ENCODE measurements at places on chromosomes 3 and 15.
A peak's percentile ranks its signal among the peaks of the same experiment; 100 is the strongest.

DNA sequence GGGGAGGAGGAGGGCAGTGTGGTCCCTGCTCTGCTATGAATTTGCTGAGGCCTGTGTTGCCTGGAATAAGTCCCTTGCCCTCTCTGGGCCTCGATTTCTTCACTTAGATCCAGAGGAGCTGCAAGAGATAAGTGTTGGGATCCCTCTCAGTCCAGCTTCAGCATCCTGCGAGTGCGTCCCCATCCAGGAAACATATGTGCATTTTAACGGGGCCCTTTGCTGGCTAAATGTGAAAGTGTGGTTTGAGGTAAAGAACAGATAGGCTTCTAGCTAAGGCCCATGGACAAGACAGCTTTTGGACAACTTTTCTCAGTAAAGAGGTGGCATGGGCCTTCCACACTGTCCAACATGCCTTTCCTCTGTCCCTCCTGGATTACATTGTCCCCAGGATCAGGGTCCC is 26.5 kb downstream of the RPLP1 start:
- DNase-seq = no peak

GRCh38 chr15:78072080-78072892 is 5.2 kb downstream of the TBC1D2B start:
- peak; percentile 25 for DNase-seq

DNA sequence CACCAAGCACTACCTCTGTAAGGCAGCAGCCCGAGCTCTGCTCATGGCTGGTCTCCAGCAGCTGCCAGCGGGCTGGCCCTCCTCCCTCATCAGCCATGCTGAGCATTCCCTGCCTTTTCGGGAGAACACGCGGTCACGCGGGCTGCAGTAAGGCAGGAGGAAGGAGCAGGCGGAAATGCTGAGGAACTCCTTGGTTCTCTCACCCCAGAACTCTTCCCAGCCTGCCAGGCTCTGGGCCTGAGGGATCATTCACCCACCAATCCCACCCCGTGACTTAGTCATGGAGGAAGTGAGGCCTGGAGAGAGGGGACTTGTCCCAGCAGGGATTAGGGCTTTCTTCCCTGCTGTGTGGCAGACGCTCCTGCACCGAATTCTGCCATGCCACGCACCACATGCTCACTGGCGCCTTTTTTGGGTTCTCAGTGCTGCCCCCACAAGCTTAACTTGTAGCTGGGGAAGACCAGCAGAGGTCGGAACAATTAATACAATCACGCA is 42.9 kb upstream of the RPL32 start:
- DNase-seq = no peak

- no peak for DNase-seq
Measured at GRCh38 chr3:174325834-174326700, 533.1 kb upstream of the NAALADL2 start.

DNA sequence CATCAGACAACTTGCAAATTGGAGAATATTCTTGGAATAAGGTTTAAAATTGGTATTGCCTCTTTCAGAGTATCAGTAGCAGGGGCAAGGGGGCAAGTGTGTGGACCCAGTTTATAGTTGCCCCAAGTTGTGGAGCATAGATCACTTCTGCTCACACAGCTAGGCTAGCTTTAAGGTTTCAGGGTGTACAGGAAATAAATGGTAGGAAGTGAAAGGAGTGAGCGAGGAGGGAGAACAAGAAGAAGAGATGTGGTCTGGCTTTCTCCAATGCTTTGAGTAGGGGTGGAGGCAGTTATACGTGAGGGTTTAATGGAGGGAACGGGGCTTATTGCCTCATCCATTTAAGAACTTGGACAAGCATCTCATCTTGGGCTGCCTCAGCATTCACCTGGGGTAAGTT is 290.0 kb upstream of the CFAP20DC start:
- DNase-seq = no peak

DNA sequence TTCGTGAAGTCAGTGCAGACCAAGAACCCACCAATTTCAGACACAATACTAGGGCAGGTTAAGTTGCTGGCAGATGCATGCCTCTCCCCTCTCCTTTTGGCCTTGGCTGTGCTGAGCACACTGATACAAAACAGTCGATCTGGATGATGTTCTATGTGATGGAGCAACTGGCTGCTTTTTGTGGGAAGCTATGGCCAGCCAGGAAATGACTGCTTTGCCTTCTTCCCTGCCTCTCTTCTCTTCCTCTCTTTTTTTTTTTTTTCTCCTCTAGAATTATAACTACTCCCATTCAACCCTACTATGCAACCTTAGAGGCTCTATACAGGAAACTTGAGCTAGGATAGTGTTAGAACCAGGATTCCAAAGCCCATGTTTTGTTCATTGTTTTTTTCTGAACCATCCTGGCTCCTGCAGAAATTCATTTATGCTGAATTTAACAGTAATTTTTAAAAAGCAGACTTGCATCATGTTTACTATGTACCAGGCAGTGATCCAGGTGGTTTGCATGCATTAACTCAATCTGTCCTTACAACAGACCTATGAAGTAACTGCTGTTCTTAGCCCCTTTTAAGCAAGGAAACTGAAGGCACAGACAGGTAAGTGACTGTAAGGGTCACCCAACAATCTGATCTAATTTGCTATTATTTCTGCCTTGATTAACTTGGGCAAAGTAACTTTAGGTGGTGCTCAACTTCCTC is 62.9 kb downstream of the PLD1 start:
- no peak for DNase-seq

DNA sequence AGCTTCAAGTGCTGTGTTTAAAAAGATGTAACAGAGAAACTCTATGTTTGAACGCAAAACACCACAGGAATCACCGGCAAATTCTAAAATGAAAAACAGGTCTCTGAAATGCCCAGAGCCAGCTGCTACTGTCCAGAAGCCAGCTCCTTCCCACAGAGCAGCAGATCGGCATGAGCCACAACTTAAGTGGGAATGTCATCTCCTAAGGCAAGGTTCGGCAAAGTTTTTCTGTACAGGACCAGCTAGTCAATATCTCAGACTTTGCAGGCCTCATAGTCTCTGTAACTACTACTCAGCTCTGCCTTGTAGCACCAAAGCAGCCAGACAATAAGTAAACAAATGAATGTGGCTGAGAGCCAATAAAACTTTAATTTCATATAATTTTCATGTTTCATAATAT is 4.9 kb downstream of the PLOD2 start:
- DNase-seq = no peak

DNA sequence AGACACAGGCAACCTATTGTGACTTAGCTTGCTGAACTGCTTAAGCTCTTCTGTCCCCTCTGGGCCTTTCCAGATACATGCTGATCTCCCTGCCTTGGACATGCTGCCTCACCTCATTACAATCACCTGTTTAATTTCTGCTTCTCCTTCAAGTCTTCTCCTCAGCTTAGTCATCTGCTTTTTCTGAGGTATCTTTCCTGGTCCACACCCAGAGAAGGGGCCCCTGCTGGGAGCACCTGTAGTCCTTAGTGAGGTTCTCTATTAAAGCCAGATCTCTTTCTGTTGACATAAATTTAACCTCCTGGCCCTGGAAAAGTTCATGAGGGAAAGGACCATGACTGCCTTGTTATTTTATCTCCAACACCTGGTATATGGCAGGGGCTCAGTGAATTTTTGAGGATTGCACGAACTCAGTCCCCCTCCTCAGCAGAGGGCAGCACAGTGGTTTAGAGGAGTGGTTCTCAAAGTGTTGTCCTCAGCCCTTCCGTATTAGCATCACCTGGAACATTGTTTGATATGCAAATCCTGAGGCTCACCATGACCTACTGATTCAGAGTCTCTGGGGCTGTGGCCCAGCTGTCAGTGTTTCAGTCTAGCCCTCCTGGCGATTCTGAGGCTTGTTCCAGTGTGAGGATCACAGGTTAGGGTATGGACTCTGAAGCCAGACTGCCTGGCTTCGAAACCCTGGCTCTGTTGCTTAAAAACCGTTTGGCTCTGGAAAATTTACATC is 12.7 kb downstream of the COL6A6 start:
- DNase-seq = no peak
